ENCODE measurements at places on chromosomes 12 and 14.

GRCh38 chr14:94364037-94364436 is 24.4 kb downstream of the SERPINA1 start:
- no peak for DNase-seq

DNA sequence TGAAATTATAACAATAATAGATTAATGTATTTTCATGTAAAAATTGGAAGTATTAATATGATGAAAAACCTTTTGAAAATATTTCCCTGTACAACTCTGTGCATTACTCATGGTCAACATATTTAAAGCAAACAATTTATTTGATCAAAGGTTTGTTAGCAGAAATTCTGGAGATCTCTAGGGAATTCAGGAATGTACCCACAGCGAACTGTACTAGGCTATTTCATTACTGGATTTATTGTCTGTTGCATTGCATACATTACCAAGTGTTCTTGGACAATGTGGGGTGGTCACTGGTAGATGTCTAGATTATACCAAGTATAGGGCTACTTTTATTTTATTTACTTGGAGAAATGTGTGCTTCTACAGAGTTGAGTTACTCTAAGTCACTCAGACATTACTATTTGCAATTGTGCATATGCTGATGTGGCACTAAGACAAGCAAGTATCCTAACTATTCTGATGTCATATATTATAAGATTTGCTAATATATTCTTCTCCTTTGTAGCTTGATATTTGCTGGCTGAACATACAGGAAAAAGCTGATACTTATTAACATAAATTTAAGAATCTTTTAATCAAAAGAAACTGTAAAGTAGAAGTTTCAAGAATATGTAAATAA is 323.3 kb downstream of the CCER1 start:
- DNase-seq, result no peak

DNA sequence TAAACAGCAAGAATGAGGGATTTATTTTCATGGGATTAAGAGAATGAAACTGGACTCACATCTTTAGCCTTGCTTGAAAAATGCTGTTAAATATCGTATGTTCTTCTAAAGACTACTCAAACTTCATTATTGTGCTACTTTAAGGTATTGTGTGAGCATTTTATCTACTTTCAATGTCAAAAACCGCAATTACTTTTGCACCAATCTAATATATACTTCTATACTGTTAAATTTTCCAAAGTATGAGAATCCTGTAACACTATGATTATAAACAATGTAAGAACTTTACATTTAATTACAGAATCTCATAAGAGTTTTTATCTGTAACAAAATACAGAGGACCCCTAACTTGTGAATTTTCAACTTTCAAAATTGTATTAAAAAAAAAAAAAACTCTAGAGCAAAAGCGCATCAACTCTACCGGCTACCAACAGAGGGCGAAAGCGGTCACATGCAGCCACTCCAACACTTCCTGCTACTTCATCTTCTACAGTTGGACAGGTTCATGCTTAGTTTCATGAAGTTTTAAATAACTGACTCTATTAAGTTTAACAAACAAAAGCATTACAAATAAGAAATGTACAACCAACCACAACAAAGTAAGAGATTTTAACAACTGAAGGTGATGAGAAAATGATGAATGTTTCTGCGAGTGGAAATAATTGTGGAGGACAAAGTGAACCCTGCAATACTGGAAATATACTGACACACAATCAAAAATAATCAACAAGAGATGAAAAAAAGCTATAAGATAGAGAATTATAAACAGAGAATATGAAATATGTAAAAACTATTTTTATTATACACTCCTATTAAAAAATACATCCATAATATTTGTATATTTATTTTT is 210.9 kb downstream of the MED13L start:
- peak; percentile 34 for DNase-seq

- DNase-seq, result no peak
Observed at GRCh38 chr12:29503283-29503682, 5.8 kb upstream of the OVCH1 start.

GRCh38 chr12:79069009-79069408 is 204.4 kb downstream of the SYT1 start:
- DNase-seq, result no peak

GRCh38 chr12:24424889-24425600 is 475.6 kb upstream of the SOX5 start:
- DNase-seq, result no peak

DNA sequence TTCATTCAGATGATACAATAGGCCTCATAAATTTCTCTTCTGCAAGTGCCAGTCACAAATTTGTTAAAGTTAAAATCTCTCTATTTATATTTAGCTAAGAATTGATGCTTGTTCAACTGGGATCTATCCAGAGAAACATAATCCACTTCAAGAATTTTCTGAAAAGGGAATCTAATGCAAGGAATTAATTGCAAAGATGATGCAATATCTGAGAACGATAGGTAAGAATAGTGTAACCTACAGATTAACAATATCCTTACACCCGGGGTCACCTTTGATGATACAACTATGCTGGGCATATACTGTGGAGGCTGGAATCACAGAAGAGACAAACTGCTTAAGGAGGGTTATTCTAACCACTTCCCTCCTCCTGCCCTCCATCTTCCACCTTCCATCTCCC is 295.1 kb downstream of the FOXG1 start:
- no peak for DNase-seq

DNA sequence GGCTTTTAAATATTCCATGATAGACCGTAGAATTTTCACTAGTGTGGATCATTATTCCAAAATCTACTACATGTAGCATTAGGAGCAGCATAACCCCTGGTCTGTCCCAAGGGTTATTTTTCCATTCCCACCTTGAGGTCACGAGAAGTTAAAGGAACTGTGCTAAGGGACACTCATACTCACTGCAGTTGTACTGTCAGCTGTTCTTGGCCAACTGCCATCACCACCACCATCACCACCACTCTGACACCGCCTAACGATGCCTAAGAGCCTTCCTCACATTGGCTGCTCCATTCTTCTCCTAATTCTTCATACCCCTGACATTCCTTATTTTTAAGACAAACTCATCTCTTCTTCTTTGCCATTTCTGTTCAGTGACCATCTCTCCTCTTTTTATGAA is 13.4 kb upstream of the PTGDR start:
- no peak for DNase-seq
